NCI-H748 treated with DMSO at 0.1 percent for 48 hours (cell line): ENCODE measurements at places on chromosomes 7 and 10.

DNA sequence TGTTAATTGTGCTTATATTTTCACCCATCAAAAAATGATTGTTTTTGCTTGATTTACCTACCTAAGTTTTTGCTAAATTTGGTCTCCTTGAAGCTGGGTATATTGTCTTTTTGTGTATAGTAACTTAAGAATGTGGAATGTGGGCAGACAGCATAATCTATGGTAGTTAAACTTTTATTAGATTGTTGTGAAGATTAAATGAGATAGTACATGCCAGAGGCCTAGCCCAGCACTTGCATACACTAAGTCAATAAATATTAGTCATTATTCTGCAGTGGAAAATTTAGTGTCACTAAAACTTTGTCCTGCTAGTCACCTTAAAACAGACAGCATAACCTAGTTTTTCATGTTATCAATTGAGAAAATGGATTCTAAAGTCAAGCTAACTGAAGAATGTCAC, 19.3 kb upstream of the RPA3 start:
- DNase-seq: no peak

DNA sequence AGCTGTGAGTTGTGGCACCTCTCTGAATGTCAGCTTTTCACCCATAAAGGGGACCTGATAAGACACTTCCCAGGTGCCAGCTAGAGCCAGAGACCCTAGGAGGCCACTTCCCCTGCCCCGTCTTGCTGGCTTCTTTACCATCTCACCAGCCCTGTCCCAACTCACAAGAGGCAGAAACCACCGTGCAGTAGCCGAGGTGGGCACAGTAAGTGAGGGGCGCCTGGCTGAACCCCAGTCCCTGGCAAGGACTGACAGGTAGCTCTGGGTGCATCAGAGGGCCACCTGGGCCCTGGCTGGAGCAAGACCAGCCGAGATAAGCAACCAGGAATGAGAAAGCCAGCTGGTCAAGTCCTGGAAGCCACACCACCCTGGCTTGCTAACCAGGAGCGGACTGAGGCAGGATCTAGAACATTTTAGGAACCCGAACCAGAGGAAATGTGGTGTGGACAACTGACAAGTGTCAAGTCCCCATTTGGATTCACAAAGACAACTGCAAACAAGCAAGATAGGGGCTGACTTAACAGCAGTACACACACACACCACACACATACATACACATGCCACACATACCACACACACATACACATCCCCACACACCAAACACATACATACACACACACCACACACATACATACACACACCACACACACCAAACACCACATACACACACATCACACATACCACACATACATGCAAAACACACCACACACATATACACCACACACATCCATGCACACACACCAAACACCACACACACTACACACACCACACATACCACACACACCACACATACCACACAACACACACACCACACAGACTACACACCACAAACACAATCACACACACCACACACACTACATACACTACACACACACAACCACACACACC, 20.8 kb downstream of the OGDHL start:
- DNase-seq: no peak

GRCh38 chr7:19000410-19000809, 117.0 kb downstream of the TWIST1 start:
- DNase-seq: no peak

GRCh38 chr7:134129856-134130523, 2.9 kb downstream of the LRGUK start:
- no peak for DNase-seq

GRCh38 chr10:114915294-114915693, 22.7 kb upstream of the TRUB1 start:
- DNase-seq: no peak

DNA sequence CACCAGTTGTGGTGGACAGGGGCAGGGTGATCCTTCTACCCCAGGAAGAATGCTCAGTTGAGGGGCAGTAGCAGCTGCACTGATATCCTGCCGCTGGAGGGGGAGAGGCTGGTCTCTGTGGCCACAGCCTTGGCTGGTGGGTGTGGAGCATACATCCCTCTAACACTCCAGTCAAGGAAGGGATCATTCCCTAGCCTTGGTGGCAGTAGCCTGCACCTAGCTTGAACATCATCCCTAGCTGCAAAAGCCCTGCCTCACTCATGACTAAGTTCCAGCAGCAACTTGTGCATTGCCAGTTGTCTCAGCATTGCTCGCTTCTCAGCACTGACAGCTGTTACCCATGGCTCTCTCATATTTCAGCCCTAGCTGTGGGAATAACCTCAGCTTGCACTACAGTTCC, 688.9 kb upstream of the POT1 start:
- DNase-seq: no peak

GRCh38 chr7:128191136-128191844, 49.8 kb upstream of the LEP start:
- DNase-seq: no peak

DNA sequence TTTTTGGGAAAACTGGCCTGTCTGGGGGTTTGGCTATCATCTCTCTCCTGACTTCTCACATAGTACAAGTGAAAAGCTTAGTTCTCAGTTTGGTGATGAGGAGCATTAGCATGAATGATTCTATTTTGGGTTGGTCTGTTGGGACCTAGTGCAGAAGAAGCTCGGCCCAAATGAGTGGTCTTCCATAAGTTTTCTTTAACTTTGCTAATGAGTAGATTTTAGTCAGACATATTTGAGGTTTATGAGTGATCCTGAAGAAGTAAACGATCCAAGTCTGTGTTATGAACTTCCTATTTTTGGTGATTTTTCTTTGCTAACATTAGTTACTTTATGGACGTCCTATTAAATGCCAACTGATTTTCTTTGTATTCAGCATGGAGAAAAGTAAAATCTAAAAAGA, 51.7 kb upstream of the CALD1 start:
- DNase-seq: no peak

GRCh38 chr10:72692994-72693781, 1.2 kb downstream of the MCU start:
- DNase-seq: no peak

- no peak for DNase-seq
Measured at GRCh38 chr10:67775279-67775678, 62.7 kb downstream of the DNAJC12 start.

GRCh38 chr10:6050801-6051445, 11.2 kb downstream of the IL2RA start:
- DNase-seq: no peak

DNA sequence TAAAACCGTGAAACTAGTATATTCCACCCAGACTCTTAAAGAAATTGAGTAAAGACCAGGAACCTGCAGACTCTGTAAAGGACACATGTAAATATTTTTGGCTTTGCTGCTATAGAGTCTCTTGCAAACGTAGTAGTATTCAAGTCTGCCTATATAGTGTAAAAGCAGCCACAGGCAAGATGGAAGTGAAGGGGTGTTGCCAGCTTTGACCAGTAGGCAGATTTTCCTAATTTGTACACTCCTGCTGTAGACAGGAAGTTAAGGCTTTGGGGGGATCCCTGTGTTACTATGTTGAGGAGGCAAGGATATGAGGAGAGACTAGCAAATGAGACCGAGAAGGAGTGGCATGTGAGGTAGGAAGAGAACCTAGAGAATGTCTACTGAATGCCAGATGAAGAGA, 27.7 kb downstream of the WAC start:
- no peak for DNase-seq

- DNase-seq: no peak
Measured at GRCh38 chr7:97772045-97772901, 40.4 kb downstream of the TAC1 start.

GRCh38 chr7:151245360-151246101, 3.0 kb downstream of the SMARCD3 start:
- no peak for DNase-seq

GRCh38 chr7:27922907-27923641, 183.1 kb downstream of the TAX1BP1 start:
- no peak for DNase-seq

DNA sequence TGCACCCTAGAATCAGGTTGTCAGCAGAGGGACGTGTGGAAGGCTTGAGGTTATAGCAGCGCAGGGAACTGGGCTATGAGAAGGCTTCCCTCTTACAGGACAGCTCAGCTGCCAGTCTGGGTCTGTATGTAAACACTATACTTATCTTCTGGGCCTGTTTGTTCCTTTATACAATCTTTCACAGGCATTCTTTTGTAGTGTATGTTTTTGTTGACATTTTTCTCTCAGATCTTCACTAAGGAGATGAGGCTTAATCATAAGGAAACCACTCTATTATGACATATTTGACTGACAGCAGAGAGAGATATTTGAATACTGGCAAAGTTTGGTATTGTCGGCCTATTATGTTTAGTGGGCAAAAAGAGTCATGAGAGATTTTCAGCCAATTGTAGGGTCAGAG, 929 bp downstream of the GBF1 start:
- no peak for DNase-seq

- no peak for DNase-seq
Measured at GRCh38 chr7:99748846-99749579, 14.0 kb upstream of the CYP3A7 start.

GRCh38 chr10:14982744-14983143, 23.6 kb downstream of the MEIG1 start:
- DNase-seq: no peak

DNA sequence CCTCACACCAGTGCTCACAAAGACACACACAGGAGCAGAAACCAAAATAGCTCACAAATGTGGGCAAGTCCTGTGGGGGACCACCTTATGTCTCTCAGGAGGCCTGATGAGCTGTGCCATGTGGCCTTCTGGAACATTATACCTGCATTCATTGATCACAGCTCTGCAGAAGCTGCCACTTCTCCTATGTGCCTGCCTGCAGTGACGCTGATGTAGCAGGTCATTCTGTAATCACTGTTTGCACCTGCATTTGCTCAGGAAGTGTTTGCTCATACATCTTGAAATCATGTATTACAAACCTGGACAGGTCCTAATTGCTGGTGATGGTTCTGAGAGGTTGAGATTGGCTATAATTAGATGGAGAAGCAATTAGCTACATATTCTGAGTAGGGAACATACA, 310.2 kb downstream of the AUTS2 start:
- DNase-seq: peak; percentile 93

DNA sequence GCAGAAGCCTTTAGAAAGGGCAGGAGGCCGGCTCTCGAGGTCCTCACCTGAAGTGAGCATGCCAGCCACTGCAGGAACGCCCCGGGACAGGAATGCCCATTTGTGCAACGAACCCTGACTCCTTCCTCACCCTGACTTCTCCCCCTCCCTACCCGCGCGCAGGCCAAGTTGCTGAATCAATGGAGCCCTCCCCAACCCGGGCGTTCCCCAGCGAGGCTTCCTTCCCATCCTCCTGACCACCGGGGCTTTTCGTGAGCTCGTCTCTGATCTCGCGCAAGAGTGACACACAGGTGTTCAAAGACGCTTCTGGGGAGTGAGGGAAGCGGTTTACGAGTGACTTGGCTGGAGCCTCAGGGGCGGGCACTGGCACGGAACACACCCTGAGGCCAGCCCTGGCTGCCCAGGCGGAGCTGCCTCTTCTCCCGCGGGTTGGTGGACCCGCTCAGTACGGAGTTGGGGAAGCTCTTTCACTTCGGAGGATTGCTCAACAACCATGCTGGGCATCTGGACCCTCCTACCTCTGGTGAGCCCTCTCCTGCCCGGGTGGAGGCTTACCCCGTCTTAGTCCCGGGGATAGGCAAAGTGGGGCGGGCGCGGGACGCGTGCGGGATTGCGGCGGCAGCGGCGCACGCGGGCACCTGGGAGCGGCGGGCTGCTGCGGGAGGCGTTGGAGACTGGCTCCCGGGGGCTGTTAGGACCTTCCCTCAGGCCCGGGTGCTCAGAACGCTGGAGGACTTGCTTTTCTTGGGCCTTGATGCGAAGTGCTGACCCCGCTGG, at the start of gene FAS:
Gene FAS, plus strand, starts transcription at position 415 of the 777 bp plus-strand sequence. Its CDS starts 79 bp downstream, at position 494.
- DNase-seq: peak; percentile 3

GRCh38 chr7:44794331-44794730, 2.1 kb upstream of the PPIA start:
- no peak for DNase-seq

GRCh38 chr10:17229717-17229966, 1.6 kb downstream of the VIM start:
- no peak for DNase-seq

DNA sequence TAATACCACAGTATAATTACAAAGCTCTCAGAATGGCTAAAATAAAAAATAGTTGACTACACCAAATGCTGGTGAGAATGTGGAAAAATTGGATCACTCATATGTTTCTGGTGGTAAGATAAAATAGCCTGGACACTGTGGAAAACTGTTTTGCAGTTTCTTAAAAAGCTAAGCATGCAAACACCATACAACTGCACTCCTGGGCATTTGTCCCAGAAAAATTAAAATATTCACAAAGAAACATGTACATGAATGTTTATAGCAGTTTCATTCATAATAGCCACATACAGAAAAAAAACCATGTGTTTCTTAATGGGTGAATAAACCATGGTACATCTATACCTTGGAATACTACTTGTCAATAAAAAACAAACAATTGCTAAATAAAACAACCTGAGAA, 172.9 kb downstream of the AHR start:
- no peak for DNase-seq

DNA sequence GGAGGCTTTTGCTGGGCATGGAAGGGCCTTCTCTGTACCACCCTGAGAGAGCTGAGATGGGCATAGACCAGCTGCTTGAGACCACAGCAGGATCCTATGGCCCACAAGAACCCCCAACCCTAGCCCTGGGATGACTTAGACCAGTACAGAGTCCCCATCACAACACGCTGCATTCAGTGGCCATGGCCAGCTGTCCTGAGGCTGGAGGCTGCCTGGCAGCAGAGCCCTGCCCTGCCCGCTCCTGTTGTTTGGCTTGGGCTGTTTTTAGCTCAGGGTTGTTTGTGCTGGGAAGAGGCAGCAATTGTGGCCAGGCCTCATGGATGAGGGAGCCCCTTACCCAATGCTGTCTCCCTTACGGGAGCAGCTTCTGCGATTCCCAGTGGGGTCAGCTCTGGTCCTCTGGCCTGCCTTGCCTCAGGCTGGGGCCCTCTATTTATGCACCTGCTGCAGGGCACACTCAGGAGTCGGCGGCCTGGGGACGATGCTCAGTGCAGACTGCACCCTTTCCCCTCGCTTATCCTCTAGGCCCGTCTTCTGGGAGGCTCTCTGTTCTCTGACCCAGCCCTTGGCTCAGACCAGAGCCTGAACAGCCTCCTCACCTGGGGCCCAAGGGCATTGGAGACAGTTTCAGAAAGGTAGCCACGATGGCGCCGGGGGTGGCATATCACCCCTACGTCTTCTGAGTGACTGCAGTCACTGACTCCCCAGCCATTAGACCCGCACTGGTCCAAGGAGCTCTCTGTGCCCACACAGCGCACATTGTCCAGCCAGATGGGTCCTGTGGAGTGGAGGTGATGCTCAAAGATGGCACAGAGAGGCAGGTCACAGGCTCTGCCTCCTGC, 6.3 kb downstream of the LOXL4 start:
- DNase-seq: no peak

DNA sequence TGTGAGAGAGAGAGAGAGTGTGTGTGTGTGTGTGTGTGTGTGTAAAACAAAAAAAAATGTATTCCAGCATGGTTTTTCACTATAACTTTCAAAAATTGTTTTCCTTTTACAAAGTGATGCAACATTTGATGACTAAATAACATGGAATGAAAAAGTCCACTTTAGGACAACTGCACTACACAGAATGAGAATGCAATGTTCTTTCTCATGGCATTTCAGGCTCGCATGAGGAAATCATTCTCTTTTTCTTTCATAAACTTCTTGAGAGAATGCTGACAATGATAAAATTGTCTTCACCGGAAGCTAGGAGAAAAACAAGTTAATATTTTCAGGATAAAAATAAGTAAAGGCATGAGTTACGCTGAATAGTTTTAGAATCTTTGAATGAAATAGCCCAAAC, 53.7 kb downstream of the SLC16A12 start:
- no peak for DNase-seq

GRCh38 chr7:106012935-106013439, 49.9 kb downstream of the CDHR3 start:
- DNase-seq: no peak

GRCh38 chr7:367351-367901, 77.5 kb downstream of the FOXL3 start:
- DNase-seq: no peak
